ENCODE measurements at places on chromosomes 2 and 18. TPM values are rescaled to one million over a fixed set of nuclear protein-coding genes. Genes with fewer than 3 reads are reported as not detected.

- no peak for DNase-seq
These were observed 29.6 kb upstream of the ATL2 start for GRCh38 chr2:38406597-38407110.

DNA sequence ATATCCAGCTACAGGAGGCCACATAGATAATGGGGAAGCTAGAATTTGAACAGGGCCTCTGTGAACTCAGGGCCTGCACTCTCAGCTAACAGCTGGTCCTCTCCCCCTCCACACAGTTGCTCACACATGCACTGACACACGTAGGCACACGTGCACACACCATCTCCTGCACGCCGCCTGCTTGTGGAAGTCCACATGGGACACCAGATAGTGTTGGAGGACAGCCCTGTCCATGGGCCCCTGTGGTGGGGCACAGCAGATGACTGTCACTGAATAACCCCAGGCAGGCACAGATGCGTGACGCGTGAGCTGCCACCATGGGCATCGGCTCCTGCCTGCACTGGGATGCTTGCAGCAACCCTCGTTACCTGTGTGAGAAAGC, 52.9 kb downstream of the ADI1 start:
- DNase-seq: no peak

DNA sequence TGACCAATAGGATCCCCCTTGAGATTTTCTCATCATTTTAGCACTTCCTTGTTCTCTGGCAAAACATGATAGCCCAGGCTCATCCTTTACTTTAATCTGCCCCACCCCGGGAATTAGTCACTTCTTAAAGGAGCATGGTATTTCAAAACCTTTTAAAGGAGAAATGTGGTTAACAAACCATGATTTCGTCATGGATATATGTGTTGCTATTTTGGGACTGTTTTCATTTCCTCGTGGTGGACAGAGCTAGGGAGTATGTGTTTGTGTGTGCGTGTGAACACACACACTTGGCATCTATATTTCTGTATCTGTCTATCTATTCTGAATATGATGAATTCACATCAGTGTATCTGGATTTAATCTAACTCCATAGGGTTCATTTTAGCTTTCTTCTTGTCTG, 128.1 kb downstream of the BIRC6 start:
- DNase-seq: peak; percentile 58

DNA sequence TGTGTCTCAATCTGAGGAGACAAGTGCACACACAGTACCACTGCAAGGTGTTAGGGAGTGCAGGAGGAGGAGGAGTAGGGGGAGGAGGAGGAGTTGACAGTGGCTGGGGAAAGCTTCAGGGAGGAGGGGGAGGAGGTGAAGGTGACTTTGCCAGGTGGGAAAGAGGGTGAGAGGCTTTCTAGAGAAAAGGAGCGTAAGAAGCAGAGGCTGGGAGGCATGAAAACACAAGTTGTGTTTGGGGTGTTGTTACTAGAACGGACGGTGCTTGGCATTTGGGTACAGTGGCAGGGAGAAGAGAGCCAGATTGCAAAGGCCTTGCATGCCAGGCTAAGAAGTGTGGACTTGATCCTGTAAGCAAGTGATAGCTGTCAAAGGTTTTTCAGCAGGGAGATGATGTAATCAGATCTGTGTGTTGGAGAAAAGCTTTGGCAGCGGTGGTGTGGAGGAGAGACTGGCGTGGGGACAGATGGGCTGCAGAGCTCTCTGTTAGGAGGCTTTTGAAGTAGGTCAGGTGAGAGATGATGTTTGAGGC, 16.2 kb downstream of the TANC1 start:
- no peak for DNase-seq

DNA sequence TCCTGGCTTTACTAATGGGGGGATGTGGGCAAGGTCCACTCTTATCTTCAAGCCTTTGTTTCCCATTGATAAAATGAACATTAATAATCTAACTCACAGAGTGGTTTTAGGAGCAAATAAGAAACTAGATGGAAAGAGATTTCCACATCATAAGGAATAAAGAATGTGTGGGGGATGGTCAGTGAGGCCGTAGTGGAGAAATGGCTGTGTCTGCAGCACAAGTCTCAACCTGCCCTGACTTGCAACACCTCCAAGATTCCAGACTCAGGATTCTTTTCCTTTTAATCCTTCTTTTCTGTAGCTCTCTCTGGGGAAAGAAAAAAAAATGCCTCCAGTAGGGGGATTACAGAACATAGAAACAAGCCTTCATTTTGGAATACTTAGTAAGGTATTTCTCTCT, 124.2 kb upstream of the MEX3C start:
- no peak for DNase-seq

DNA sequence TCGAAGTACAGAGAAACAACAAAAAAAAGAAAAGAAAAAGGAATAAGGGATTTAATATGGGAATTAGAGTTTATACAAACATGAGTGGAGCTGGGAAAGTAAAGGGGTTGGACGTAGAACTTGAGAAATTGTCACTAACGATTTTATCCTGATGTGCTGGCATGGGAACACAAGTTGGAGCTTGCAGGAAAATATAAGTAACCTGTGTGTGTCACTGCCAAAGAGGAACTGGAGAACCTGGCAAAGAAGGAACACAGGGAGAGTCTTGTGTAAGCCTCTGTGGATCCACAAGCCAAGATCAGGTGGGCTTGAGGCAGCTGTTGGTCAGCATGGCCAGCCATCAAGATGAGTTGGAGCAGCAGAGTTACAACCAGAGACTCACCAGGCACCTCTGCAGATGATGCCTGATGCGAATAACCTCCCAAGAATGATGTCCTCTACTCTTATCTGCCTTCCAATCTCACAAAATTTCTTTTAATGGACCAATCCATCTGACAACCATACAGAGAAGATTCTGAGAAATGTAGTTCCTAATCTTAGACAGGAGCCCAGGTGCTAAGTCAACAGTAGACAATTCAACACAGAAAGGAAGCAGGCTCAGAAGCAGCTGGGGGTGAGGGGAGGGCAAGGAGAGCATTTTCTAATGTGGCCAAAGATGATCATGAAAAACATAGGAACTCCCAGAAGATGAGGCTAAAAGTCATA, 77.0 kb upstream of the SPOPL start:
- no peak for DNase-seq

GRCh38 chr18:58113337-58113736, 69.3 kb downstream of the NEDD4L start:
- no peak for DNase-seq

Gene SS18
- 54.1 TPM for total RNA-seq

Gene POTEI
- not detected for total RNA-seq

Gene UGT1A4
- total RNA-seq: not detected

Gene ABCG5
- total RNA-seq: not detected

Gene PDE1A
- total RNA-seq: 41.1 TPM

Gene ANKRD62
- not detected for total RNA-seq

Gene DAW1
- total RNA-seq: 99.2 TPM

Gene SLC23A3
- 1.7 TPM for total RNA-seq

Measured in NCI-H460 (cell line).